ENCODE measurements at places on chromosomes 5 and 9.

DNA sequence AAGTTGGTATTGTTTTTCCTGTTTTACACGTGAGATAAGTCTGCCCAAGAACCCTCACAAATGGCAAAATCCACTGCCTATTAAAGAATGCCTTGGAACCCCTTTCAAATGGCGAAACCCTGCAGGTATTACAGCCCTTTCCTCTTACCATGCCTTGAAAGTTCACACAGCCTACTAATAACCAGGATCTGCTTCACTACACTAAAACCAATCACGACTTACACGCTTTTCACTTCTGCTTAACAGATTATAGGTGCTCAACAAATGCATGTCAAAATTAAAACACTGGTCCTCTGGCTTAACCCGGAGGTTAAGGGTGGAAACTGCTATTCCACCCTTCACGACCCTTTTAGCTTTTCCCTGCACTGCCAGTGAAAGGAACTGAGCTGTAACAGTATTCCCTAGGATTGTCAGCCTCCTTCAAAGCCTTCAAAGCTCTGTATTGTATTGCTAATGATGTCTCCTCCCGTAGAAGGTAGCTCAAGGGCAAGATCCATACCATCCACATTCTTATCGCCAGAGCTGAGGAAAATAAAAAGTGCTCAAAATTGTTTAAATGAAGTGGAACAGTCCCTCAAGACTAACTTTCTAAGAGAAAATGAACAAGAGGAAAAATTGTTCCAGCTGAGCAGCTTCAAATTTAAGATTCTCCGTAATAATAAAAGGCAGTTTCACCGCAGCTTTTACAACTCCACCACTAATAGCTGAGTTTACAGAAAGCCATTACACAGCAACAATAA, 997 bp downstream of the AUH start:
- no peak for DNase-seq

DNA sequence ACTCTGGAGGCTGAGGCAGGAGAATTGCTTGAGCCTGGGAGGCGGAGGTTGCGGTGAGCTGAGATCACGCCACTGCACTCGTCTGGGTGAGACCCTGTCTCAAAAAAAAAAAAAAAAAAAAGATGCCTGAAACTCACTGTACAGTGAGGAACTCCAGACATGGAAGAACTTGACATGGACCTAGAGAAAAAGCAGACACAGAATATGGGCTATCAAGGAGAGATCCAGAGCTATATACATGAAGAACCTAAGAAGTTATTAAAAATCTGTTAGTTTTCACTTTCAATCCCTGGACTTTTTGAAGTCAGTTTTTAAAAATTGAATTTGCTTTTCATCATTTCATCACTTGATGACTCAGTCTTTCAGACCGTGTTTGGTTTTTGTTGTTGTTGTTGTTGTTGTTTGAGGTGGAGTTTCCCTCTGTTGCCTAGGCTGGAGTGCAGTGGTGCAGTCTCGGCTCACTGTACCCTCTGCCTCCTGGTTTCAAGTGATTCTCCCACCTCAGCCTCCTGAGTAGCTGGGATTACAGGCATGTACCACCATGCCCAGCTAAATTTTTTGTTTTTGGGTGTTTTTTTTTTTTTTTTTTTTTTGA, 20.3 kb downstream of the PAIP2 start:
- DNase-seq, result no peak

DNA sequence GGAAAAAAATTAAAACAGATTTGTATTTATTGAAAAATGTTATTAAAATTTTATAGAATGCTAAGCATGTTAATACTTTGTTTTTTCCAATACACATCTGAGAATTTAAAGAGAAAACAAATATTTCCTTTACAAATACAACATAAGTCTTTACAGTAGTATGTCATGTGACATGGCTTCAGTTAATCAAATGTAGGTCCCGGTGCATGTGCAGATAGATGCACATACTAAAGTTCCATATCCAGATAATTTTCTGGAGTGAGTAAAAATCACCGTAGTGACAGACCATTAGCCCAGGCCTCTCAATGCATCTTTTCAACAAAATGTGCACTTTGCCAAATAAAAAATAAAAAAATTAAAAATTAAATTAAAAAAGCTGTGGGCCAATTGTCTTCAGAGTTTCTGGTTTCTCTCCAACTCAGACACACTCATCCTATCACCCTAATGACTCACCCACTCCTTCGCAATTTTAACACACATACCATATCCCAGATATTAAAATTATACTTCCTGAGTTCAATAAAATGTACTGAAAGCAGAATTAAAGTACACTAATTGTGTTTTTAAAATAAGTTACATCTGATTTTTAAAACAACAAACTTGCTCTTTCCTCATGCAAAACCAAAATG, 508.1 kb downstream of the NR2F1-AS1 start:
- DNase-seq, result no peak

- DNase-seq, result no peak
Measured at GRCh38 chr5:136162008-136162407, 29.4 kb downstream of the SMAD5 start.

DNA sequence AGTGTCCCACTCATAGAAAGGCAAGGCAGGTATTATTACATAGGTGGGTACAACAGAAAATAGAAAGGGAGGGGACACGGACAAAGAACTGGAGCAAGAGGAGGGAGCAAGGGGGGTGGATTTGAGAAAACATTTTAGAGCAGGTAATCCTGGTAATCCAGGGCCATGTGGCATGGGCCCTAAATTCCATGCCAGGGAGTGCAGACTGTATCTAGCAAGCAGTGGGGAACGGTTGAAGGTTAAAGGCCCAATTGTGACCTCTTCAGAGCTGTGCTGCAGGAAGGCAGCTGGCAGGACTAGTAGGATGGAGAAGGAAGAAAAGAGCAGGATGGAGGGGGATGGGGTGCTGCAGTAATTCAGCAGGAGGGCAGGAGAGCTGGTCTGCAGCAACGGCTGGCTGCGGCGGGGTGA, 75.2 kb downstream of the PDE6A start:
- no peak for DNase-seq

DNA sequence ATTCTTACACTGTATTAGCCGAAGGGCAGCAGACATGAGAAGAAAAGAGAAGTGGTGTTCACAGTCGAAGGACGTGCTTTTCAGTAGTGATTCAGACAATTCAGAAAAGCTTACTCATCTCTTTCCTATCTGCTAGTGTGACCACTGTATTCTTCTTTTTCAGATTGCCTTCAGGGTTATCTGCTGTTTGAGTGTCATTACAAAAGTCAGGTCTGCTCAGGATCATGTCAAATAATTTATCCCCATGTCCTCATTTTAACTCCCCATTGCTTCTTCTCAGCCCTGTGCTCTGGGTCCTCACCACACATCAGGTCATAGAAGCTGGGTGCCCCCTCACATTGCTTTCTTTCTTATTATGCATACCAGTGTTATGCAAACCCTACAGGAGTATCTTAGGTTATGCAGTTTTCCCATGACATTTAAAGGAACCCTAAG, 394.0 kb downstream of the CETN3 start:
- DNase-seq, result no peak

- DNase-seq, result no peak
Measured at GRCh38 chr9:77909306-77909705, 122.3 kb downstream of the GNAQ start.

DNA sequence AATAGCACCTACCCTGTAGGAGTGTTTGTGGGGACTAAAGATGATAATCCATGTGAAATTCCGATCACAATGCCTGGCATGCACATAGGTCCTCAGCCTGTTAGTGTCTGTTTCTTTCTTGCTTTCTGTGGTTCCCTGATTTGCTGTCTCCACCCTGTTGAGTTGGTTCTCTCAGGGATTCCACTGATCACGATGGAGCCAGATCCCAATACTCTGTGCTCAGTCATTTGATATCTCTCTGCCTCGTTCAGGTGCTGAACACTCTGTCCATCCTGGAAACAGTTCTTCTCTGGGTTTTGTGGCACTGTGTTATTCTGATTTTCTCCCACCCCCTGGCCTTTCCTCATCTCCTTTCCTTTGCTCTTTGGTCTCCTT, 60.8 kb downstream of the ARHGAP26 start:
- DNase-seq, result no peak

- no peak for DNase-seq
Measured at GRCh38 chr5:175711472-175712312, 53.8 kb downstream of the HRH2 start.

- no peak for DNase-seq
Measured at GRCh38 chr5:117748336-117748735, 1173.7 kb upstream of the SEMA6A start.

DNA sequence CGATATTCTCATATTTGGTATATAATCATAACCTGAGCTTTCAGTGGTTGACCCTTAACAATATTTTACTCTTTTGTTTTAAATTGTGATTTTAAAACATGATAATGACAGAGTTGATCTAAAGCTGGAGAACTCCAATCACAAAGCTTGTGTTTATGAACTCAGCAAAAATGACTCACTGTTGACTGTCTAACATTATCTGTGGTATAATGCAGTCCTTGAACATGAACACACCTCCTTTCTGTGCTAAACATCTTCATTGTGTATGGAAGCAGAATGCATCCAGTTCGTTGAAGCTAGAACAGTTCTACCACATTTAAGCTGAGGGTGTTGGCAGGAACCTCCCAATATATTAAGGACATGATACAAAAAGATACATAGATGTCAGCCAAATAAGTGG, 1030.2 kb upstream of the SEMA6A start:
- DNase-seq, result no peak

DNA sequence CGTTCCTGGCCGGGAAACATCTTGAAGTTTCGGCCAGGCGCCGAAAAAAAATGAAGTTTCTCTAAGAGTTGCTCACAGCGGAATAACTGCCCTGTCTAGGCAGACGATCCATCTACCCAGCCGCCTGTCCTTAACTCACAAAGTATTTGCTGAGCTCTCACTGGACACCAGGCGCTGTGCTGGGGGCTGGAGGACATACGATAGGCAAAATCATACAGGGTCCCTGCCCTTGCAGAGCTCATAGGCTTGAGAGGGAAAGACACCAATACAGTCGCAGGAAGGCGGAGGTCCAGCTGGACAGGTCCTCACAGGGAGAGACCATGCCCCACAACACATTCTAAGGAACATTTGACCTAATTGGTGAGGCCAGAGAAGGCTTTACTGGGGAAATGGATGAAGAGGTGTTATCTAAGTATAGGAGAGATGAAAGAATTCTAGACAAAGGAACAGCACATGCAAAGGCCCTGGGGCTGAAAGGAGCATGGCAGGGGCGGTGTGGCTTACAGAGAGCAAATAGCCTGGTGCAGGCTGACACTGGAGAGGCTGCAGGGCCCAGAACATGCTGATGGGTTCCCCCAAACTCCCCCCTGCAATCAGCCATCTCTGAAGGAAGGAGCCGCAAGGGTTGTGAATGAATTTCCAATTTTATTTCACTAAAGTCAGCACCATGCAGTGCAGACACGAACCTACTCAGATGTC, 2.0 kb upstream of the MXD3 start:
- DNase-seq, result no peak

GRCh38 chr5:170743876-170744212, 39.7 kb upstream of the GABRP start:
- no peak for DNase-seq

DNA sequence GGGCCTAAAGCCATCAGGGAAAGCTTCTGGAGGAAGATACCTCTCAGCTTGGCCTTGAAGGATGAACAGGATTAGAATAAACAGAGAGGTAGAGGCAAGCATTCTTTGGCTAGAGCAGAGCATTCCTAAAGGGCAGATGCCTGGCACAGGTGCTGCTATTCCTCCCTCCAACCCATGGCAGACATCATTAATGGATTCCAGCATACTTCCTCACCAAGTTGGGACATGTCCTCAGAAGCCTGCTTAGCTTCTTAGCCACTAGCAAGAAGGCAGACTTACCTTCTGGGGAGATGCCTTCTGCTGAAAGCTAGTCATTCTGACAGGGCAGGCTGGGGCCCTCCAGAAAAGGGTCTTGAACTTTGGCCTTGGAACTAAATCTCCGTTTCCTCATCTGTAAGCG, 122.0 kb downstream of the RGS3 start:
- DNase-seq, result no peak

DNA sequence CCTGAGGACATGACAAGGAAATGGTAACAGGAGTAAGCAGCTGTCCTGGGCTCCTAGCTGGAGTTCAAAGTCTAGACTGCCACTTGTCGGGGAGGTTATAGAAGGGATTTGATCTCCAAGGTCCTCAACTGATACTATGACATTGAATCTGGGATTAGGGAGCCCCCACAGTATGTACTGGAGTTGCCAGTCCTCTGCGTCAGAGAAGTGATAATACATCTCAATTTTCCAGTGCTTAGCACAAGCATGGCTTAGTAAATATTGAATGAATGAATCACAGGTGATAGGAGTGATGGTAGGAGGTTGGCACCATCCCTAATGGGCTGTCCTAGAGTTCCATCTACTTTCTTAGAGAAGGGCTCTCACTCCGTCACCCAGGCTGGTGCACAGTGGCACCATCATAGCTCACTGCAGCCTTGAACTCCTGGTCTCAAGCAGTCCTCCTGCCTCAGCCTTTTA, 6.2 kb upstream of the TPM2 start:
- DNase-seq, result no peak

GRCh38 chr9:12739014-12739652, 35.7 kb upstream of the LURAP1L start:
- DNase-seq, result no peak

GRCh38 chr5:127012916-127013315, 17.4 kb downstream of the MARCHF3 start:
- no peak for DNase-seq

DNA sequence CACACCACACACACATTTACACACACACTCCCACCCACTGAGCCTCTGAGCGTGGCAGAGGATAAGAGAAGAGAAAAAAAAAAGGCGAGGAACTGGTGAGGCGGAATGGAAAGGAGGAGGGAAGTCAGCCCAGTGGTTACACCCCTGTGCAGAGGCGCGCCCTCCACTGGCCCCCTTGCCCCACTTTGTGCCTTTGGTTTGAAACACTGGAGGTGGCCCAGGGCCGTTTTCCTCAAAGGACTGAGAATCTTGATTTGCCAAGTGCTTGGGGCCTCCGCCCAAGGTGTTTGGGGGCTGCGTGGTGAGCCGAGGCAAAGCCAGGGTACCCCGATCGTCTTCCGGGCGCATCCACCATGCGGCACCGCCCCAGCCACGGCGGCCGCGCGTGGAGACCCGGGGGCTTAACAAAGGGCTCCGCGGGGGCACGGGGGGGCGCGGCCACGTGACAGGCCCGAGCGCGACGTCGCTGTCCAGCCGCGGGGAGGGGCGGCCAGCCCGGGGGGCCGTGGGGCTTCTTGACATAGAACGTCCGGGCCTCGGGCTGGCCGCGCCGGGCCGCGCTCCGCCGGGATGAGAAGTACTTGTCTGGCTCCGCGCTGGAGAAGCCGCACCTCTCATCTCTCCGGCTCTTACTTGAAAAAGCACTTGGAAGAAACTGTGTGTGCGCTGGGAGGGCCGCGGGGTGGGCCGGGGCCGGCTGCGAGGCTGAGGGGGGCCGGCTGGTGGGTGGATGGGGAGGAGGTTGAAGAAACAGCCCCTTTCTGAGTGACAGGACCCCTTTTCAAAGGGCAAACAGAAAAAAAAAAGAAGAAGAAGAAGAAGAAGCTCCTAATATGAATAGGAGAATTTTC, 21.0 kb downstream of the NR2F1 start:
- DNase-seq, result no peak

Measured in stimulated activated CD4-positive, alpha-beta T cell treated with anti-CD3 and anti-CD28 coated beads, Interleukin-4, amount 100 ng/mL, for 4 hours (primary cell).